Muscle of leg (tissue), 16 donors: ENCODE measurements at places on chromosomes 1 and 21.

DNA sequence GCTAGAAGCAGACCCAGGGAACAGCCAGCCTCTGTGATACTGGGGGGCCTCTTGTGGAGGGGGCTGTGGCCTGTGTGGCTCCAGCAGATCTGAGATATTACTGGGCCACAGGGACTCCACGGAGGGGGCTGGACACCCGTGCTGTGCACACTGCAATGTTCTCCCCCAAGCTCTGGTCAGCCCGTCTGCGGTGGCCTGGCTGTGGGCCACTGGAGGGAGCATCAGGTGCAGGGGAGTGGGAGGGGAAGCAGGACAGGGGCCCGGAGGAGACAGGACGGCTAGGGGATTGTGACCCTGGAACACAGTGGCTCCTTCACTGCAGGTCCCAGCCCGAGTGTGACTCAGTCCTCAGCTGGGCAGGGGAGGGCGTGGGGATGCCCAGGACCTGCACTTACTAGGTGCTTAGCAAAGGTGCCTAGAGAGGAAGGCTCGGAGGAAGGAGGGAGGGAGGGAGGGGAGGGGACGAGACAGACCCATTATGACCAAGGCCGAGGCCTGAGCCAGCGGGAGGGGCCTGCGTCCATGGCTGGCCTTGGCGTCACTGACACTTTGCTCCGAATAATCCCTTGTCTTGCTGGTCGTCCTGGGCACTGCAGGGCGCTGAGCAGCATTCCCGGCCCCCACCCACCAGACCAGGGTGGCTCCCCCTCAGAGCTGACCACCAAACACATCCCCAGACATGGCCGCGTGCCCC lies 44.2 kb downstream of the PRDM16 start:
- no peak for DNase-seq

- no peak for DNase-seq
Observed at GRCh38 chr1:45753248-45754037, 3.0 kb upstream of the IPP start.

GRCh38 chr21:36692114-36692834 lies 6.6 kb upstream of the SIM2 start:
- no peak for DNase-seq

- peak; percentile 9 for DNase-seq
Observed at GRCh38 chr1:185759061-185759460, 24.9 kb downstream of the HMCN1 start.

GRCh38 chr1:191831572-191831971 lies 326.7 kb upstream of the RGS18 start:
- no peak for DNase-seq

DNA sequence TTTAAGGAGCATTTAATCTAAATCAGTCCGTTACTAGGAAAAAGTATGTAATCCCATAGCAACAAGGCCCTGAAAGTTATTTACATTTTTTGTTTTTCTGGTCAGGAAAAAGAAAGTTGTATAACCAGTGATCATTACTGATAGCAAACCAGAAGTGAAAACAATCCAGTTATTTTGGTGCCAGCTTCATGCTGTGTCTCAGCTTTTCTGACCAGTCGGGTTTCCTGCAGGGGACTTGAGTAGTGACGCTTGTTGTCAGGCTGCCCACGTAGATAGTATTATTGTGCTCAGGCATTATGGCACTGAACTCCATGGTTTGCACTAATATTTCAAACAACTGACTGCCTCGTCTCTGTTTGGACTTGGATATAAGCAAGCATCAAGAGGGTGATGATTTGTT lies 55.2 kb downstream of the SASS6 start:
- peak; percentile 33 for DNase-seq

DNA sequence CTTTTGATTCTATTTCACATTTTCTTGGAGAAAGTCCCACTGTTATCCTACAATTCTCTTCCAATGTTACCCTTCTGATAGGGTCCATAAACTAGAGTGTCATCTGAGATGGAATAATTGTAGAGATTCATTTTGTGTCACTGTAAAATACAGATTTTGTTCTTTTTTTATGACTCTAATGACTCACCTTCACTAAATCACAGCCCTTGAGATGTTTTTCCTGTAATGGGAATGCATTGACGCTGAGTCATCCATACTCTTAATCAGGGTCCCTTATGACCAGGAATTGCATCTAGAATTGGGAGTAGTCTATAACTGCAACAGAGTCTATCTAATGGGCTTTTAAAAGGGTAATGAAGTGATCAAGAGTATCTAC lies 315.5 kb downstream of the TGFB2 start:
- DNase-seq: no peak

DNA sequence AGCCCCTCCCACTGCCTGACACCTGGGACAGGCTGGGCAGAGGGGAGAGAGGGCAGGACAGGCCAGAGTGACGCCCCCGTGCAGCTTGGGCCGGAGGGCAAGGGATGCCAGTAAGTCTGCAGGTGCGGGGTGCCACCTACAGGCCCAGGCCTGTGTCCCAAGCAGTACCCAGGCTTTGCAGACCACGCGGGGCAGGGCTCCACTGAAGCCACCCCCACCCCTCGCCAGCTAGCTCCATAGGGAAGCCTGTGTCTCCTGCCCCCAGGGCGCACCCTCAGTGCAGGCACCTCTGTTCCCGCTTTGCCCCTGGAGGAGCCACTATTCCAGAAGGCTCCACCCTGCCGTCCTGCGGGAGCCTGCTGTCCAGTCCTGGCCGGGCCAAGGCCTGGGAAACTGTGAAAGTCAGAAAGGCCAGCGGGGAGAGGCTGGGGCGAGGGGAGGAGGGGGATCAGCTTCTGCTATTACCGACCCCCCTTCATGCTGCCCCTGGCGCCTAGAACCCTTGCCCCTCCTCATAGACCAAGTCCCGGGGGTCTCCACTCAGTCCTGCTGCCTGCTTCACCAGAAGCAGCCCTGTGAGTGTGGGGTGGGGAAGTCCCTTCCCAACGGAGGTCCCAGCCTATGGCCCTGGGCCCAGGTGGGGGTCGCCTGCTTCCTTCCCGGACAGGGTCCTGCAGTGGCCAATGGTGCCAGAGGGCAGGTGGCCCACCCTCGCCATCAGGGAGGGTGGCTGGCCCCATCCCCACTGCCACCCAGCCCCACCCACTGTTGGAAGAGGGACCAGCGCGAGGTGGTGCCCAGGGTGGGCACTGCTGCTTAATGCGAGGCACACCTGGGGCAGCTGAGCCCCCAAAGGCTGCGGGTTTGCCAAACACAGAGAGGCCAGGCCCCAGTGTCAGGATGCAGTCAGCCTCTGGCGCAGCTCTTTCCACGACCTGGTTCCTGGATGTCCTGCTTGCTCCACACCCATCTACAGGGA lies 54.4 kb downstream of the KCNAB2 start:
- no peak for DNase-seq

- no peak for DNase-seq
Observed at GRCh38 chr1:156608981-156609380, 7.7 kb upstream of the GPATCH4 start.

DNA sequence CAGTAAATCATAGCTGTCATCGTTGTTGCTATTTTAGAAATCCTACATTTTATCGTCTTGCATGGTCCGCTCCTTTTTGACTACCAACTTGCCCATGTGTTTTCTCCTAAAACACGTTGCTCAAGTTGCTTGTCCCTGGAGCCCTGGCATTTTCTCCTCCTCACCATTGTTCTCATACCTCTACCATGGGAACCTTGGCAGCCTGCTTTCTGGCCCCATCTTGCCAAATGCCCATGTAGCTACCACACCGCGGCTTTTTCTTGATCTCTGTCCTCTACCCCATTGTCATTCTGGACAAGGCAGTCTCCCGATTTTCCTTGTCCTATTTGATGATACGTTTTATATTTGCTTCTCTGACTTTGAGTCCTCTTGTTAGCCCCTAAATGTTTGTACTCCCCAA lies 50.2 kb downstream of the MRPS6 start:
- no peak for DNase-seq

GRCh38 chr1:235102993-235103411 lies 25.6 kb downstream of the TOMM20 start:
- DNase-seq: peak; percentile 59

DNA sequence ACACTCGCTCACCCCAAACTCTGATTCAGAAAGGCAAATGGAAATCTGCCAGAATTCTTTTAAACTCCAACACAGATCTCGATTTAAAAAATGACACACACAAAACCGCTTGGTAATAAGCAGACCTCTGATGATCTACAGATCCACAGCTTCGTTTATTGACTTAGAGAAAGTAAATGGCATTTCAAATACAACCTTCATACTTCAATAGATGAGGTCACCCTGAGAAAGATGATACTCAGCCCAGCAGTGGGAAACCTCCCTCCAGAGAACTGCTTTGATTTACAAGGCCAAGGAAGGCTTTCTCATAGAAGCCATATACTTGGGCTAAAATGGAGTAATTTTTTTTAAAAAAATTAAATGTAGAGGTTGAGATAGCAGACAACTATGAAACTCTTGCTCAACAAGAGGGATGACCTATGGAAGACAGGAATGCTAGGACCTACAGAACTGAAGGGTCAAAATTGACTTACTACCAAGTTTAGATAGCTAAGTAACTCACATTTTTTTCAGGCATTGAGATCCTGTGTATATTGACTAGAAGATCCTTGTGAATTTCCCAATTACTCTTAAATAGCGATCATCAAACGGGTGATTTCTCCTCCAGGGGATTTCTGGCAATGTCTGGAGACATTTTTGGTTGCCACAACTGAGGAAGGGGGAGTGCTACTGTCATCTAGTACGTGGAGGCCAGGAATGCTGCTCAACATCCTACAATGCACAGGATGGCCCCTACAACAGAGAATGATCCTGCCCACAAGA lies 143.9 kb downstream of the CLIC6 start:
- no peak for DNase-seq

GRCh38 chr1:212186427-212187207 lies 98.6 kb upstream of the PPP2R5A start:
- DNase-seq: peak; percentile 51

- peak; percentile 92 for DNase-seq
Observed at GRCh38 chr1:119711804-119712341, at the start of gene PHGDH. Gene PHGDH, plus strand, starts transcription at chr1:119711934. Its CDS starts 89 bp downstream, at chr1:119712023.

GRCh38 chr1:49319426-49319963 lies 542.8 kb upstream of the BEND5 start:
- no peak for DNase-seq

GRCh38 chr1:212937034-212937433 lies 13.3 kb upstream of the VASH2 start:
- no peak for DNase-seq

GRCh38 chr1:201194046-201194445 lies 3.4 kb downstream of the IGFN1 start:
- no peak for DNase-seq

DNA sequence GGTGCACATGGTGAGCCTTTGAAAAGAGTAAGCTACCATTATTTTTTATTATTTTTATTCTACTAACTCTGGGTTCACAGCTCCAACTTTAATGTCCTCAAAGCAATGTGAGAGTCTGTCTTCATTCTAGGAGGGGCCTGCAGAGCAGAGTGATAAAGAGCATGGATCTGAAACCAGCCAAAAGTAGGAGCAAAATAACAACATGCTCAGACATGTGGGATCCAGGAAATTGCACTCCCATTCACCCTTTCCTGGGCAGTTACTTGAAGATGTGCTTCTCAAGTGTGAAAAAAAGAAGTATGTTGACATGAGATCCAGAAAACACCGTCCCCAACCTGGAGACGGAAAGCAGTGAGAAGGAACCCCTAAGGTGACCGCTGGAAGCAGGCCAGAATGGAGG lies 8.7 kb upstream of the LIN28A start:
- DNase-seq: no peak

DNA sequence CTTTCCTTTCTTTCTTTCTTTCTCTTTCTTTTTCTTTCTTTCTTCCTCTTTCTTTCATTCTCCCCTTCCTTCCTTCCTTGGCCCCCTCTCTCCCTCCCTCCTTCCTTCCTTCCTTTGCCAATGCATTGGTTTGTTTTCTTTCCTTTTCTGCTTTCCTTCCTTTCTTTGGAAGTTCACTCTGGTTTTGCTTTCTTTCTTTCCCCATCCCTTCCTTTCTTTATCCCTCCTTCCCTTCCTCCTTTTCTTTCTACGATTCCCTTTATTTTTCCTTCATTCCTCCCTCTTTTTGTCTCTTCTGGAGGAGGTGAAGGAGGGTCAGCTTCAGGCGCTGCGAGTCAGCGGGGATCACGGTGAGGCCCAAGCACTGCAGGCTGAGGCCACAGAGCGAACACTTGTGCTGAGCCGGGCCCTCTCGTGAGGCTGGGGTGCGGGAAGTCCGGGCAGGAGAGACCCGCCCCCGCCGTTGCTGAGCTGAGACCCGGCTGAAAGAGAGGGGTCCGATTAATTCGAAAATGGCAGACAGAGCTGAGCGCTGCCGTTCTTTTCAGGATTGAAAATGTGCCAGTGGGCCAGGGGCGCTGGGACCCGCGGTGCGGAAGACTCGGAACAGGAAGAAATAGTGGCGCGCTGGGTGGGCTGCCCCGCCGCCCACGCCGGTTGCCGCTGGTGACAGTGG lies 1.5 kb downstream of the SIM2 start:
- no peak for DNase-seq

GRCh38 chr1:145871994-145872924 lies 13.4 kb upstream of the PIAS3 start:
- DNase-seq: peak; percentile 75

DNA sequence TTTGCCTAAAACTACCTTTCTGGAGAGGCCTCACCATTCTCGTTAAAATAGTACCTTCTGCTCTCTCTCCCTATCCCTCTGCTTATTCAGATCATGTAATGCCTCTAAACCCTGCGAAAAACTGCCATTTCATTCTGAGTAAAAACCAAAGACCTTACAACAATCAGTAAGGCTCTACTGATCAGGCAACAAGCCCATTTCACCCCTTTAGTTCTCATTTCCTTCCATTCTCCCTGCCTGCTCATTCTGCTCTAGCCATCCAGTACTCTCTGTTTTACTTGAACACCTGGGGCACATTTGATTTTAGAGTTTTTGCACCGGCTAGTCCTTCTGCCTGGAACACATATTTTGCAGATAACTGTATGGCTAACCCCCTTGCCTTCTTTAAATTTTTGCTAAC lies 187.8 kb downstream of the COQ8A start:
- DNase-seq: no peak

DNA sequence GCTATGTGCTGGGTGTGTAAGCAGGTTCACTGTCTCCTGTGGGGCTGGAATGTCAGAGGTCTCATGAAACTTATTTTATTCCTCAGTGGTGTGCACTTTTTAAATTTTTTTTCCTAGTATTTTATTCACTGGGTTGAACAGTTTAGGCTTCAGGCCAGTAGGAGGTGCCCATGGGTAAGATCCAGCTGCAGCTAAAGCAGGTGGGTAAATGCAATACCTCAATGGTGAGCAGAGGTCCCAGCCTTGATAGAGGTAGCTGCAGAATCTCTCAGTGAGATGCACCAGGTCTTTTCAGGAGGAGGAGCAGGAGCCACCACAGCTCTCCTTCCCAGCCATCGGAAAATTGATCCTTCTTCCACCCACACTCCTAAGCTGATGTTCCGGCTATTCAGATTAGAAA lies 12.6 kb upstream of the OR6N2 start:
- DNase-seq: no peak

DNA sequence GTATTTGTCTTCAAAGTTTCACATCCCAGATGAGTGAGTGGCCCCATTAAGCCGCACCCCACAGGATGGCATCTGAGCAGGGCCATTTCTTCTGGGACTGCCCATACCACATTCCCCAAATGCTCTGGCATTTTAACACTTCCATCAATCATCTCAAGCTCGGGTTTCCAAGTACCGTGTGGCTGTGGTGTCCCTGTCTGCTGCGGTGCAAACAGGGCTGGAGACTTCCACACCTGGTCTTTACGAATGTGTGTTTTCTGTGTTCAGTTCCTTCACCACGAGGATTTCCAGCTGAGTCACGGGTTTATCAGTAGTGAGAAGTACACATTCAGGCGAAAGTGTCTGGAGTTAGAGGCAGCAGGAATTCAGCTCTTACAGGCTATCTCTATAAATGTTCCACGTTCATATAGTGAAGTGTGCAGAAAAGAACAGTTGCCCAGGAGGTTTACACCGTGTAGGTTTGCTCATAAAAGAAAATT lies 195.2 kb downstream of the RHOU start:
- no peak for DNase-seq
